ENCODE measurements at places on chromosomes 5 and 9.

DNA sequence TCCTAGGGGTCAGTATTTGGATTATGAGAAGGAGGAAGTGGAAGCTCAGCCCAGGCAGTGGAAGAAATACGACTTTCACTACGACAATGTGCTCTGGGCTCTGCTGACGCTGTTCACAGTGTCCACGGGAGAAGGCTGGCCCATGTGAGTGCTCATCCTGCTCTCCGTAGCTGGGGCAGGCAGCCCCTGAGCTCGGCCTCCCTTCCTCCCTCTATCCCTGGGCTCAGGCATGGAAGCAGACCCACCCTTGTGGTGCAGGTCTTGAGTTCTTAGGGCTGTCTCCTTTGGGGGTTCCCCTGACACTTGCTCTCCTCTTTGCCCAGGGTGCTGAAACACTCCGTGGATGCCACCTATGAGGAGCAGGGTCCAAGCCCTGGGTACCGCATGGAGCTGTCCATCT is 180.1 kb downstream of the CACNA1B start:
- DNase-seq = no peak

GRCh38 chr9:94619026-94619425 is 20.3 kb downstream of the FBP1 start:
- no peak for DNase-seq

DNA sequence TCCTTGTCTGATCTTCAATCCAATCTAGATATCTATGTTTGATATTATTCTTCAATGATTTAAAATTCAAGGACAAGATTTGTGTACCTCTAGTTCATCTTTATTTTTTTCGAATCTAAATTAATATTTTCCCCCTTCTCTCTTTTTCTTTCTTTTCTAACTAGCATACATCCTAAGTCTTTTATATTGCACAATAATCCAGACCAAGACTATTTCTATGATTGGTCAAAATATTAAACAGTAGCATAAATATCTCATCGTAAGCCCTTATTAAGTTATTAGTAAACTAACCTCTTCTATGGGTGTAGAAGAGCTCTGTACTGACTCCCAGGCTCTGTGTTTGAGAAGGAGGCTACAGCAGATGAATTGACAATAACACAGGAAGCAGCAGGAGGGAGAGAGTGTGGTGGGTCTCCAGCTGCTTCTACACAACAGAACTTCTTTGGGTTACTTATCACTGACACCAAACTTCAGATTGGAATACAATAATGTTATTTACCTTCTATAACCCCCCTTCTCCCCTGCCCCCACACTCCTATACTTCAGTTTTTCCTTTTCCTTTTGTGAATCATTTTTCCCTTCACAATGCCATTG is 11.9 kb upstream of the PLCXD3 start:
- DNase-seq = no peak

- DNase-seq = no peak
These were observed 125.5 kb upstream of the FAM174A start for GRCh38 chr5:100409660-100410151.

DNA sequence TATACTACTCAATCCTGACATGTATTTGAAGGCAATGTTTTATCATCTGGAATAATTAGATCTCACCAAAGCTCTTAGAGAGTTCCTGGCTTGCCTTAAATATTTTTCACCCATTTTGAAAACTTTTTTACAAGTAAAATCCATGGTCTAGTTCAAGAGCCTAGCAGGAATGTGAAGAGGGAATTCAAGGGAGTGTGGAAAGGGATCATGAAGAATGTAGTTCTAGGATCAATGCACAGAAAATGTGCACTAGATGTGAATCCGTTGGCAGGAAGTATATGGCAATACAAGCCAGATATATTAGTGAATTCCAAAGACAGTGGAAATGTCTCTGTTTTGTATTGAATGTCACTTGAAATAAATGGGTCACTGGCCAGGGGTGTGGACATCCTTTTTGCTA is 167.9 kb upstream of the MOCS2 start:
- no peak for DNase-seq

DNA sequence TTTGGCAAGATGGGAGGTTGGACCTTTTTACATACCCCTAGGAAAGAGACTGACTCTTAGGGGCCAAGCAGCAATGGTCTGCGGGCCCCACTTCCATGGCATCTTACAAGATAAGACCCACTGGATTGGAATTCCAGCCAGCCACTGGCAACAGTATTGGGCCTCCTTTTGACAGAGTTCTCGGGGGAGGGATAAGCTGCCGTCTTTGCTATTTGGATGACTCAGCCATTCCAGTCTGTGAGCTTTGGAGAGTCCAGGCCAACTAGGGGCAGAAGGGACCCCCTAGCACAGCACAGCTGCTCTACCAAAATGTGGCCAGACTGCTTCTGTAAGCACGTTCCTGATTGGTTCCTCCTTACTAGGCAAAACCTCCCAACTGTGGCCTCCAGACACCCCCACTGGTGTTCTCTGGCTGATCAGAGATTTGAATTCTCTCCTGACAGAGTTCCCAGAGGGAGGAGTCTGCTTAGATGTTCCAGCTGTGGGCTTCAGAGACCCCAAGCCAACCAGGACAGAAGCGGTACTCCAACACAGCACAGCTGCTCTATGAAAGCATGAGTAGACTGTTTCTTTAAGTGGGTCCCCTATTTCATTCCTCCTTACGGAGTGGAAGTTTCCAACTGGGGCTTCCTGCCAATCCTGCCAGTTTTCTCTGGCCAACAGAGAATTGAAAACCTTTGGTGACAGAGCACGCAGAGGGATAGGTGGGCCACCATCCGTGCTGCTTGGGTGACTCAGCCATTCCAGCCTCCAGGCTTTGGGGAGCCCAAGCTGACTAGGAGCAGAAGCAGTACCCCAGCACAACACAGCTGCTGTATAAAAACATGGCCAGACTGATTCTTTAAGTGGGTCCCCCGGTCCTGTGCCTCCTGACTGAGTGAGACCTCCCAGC is 672.1 kb upstream of the RIOK2 start:
- no peak for DNase-seq

GRCh38 chr5:41856644-41857491 is 13.4 kb downstream of the OXCT1 start:
- DNase-seq = peak; percentile 65

GRCh38 chr5:57937025-57937424 is 454.4 kb upstream of the ACTBL2 start:
- no peak for DNase-seq

Data from Jurkat, Clone E6-1 (cell line).